ENCODE measurements at places on chromosomes 2 and 18.

GRCh38 chr2:150631236-150631821, 143.9 kb upstream of the RND3 start:
- DNase-seq, result no peak

- no peak for DNase-seq
These were observed 122.9 kb downstream of the LCLAT1 start for GRCh38 chr2:30569946-30570345.

DNA sequence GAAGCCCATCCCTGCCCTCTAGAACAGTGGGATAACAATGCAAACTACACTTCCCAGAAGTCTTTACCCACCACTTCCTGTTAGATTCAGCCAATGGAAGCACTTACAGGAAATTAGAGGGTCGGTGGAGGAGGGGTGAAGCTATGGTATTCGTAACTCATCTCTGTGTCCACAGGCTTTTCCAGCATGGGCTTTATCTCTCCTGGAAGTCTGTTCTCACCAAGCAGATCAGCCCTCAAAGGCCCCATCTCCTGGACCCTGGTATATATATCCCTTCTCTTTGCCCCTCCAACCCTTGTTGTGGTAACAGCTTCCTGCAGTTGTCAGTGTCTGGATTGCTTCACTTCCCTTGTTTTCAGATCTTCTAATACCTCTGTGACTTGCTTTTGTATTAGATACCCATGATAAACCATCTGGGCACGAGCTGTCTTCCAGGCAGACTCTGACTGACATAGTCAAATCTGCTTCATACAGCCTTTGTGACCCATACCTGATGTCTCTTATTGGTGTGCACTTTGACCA, 475.0 kb upstream of the POU3F3 start:
- no peak for DNase-seq

GRCh38 chr18:74277296-74277695, 14.5 kb downstream of the CYB5A start:
- no peak for DNase-seq

- DNase-seq, result no peak
These were observed 127.7 kb downstream of the SOCS6 start for GRCh38 chr18:70416496-70416895.

- no peak for DNase-seq
These were observed 482.5 kb downstream of the BCL11A start for GRCh38 chr2:60070736-60071489.

DNA sequence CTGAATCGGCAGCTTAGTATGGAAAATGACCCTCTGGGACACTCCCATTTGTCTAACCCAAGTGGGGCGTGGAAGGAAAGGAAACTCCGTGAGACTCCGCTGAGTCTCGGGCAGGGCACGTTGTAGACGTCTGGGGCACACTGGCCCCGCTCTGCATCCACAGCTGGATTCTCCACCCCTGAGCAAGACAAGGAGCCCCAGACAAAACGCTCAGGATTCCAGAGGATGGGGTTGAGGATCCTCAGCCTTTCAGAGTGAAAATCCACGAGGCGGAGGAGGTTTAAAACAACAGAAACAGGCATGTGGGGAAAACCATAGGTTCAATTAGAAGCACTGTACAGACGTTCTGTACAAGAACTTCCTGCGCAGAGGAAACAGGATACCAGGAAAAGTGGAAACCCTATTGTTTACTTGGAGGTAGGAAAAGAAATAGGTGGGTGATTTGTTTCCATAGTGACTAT, 124.9 kb upstream of the ZNF236 start:
- no peak for DNase-seq

DNA sequence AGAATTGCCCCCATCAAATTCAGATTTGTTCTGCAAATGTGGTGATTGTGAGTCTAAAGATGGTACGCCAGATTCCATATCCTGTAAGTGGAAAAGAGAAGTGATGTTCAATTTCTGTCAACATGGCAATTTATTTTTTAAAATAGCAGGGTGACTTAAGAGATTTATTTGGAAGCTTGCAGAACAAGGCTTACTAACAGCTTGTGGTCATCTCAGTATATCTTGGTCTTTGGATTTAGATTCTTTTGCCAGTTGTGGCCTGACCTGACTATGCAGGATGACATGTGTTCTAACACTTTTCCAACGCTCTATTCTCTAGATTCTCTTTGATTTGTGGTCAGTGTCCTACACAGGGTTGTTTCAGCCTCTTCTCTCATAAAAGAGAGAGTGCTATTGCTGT, 74.4 kb downstream of the MAP3K20 start:
- DNase-seq, result no peak

GRCh38 chr2:70852824-70853223, 17.2 kb upstream of the CD207 start:
- no peak for DNase-seq

DNA sequence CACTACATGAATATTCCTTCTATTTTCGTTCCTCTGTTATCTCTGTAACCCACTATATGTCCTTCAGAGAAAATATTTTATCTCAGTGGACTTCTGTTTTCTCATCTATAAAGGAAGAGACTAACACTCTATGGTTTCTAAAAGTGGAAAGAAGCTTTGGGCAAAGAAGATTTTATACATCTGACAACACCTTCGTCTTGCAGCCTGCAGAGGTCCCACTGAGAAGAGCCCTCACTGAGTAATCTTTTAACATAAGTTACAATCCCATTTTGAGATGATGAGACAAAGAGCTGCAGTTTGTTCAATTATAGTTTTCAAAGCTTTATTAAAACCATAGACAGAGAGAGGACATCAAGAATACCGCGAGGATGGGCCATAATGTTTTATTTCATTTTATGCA, 28.7 kb downstream of the XIRP2 start:
- no peak for DNase-seq

- no peak for DNase-seq
These were observed 325.4 kb downstream of the ERBB4 start for GRCh38 chr2:212213191-212213590.

DNA sequence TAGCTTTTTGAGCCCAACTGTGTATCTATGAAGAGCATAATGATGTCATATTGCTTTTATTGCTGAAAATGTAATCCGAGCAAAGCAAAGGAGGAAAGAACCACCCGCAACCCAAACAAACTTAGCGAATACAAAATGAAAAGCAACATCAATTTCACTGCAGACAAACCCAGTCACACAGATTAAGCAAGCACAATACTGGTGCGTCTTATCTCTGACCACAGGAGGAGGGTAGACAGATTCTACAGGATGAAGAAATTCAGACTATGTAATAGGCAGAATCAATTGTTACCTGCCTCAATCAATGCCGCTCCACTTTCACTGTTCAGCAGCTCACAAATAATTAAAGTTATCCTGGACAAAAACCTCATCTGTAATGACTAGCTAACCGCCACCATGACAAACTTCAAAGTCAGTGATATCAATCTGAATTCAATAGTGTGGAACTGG, 115.5 kb upstream of the SP3 start:
- DNase-seq, result no peak

DNA sequence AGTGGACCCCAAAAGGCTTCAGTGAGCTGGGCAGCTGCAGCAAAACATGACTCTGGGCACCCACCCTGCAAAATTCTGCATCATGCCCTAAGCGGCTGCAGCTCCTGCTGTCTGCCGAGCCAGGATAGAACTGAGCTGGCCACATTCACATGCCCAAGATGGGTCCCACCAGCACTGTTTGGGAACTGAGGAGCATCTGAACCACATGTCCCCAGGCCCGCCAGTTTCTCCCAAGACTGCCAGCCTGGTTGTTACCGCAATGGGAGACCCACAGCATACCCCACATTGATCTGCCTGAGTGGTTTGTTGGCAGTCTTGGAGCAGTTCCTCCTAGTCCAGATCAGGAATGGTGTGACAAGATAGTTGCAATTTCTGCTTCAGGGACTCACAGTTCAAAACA, 946.8 kb downstream of the CPS1 start:
- DNase-seq, result no peak

DNA sequence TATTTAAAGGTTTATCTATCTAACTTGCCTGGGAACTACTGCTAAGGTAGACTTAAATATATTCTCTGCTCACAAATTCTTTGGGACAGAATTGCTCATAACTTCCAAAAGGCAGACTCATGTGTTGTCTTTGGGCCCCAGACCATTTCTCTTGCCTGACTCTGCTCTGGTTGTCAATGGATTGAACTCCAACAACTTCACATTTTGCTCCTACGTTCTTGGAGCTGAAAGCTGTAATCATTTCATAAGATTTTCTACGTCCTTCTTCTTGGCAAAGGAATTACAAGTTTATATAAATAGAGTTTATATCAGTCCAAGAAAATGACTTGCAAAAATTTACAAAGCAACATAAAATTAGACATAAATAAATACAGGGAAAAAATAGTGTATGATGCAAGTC, 32.9 kb upstream of the PPM1B start:
- DNase-seq, result no peak

DNA sequence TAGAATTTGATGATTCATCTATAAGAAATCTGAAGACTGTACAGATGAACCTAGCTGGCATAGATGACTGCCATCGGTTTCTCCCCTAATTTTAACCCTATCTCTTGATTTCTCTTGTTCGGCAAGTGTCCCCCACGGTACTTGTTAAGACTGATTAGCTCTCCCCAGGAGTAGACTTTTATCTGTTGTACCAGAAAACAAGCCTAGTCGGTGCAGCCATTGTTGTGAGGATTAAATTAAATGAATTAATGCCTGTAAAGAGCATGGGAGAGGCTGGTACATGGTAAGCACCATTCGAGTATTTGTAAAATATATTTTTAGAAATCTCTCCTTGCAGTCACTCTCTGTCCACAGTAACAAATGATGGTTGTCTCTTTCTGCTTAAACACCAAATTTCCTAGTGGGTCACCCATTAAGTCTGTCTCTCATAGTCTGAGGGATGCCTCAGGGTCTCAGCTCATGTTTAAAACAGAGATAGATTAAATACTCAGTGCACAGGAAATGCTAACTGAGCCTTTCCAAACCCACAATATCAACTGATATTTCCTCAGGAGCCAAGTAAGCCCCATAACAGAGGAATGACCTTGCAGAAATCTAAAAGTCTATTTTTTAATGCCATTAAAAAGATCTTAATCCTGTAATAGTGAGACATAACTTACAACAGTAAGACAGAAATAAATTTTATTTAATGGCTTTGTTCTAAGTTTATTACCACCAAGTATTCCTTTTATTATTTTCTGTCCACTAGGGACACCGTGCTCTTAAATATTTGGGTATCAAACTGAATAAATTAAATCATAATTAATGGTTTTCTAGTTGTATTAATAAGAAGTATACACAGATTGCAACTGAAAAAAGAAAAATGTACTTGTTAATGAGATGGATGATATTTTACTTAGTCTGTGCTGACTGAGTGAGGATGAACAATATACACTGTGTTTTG, 2.9 kb upstream of the B4GALT6 start:
- DNase-seq, result no peak

- no peak for DNase-seq
These were observed 75.6 kb downstream of the SRD5A2 start for GRCh38 chr2:31505111-31505510.

DNA sequence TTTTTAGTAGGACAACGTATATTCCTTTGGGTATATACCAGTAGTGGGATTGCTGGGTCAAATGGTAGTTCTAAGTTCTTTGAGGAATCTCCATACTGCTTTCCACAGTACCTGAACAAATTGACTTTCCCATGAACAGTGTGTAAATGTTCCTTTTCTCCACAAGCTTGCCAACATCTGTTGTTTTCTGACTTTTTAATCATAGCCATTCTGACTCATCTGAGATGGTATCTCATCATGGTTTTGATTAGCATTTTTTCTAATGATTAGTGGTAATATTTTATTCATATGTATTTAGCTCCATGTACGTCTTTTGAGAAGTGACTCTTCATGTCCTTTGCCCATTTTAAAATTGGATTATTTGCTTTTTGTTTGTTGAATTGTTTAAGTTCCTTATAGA, 58.4 kb upstream of the CERS6 start:
- no peak for DNase-seq

GRCh38 chr2:95346231-95346737, 49.1 kb downstream of the KCNIP3 start:
- peak; percentile 67 for DNase-seq

- DNase-seq, result no peak
These were observed 60.5 kb downstream of the AGAP1 start for GRCh38 chr2:235554385-235554784.

DNA sequence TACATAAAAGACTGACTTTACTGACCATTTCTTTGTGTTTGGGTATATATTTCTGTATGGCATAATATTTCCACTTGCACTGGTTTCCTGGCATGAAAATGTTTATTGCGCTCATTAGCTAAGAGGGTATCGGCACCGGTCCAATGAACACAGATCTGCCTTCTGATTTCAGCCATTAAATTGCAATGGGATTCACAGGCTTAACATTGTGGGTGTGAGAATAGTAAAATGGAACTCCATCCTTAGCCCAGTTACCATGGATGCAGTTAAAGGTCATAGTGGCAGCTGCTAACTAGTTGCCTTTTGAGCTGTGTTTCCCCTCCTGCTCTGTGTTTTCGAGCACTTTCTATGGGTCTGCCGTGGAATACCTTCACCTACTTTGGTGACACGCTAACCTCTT, 352.6 kb upstream of the POU3F3 start:
- DNase-seq, result no peak

DNA sequence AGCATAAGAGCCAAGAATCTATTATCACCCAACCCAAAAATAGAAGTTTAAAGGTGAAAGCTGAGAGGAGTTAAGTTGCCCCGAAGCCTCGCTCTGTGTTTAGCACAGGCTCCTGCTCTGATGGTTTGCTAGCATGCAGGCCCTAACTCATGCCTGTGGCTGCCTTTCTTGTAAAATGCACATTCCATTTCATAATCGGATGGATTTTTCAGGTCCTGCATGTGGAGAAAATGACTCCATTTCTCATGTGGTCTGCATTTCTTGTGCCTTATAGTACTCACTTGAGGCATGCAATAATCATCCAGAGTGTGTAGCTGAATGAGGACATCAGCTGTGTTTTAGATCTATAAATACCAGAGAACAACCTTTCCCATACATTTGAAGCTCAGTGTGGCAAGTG, 381.8 kb downstream of the CPS1 start:
- DNase-seq, result no peak

GRCh38 chr2:171227066-171227782, 66.5 kb upstream of the TLK1 start:
- no peak for DNase-seq
